ENCODE measurements at places on chromosomes 5 and 9. TPM values are rescaled to one million over a fixed set of nuclear protein-coding genes. Genes with fewer than 3 reads are reported as not detected.

The RASA1 gene
- 23.6 TPM for total RNA-seq

The NOL6 gene
- 20.2 TPM for total RNA-seq

The MSX2 gene
- total RNA-seq = 4.0 TPM

The CDK7 gene
- total RNA-seq = 27.4 TPM

The PCDHA3 gene
- 0.17 TPM for total RNA-seq

The ARSI gene
- 10.1 TPM for total RNA-seq

The CER1 gene
- not detected for total RNA-seq

The HSD17B3 gene
- 0.98 TPM for total RNA-seq

The PCDHGB3 gene
- 3.3 TPM for total RNA-seq

The COL15A1 gene
- 141 TPM for total RNA-seq

The FGD3 gene
- total RNA-seq = 4.3 TPM

The C5orf52 gene
- not detected for total RNA-seq

The PCDHGA12 gene
- total RNA-seq = 11.9 TPM

The NIPSNAP3A gene
- total RNA-seq = 19.0 TPM

The NOXA1 gene
- 2.7 TPM for total RNA-seq

The PNPLA7 gene
- 6.2 TPM for total RNA-seq

The PTCD2 gene
- 5.0 TPM for total RNA-seq

The MUSK gene
- total RNA-seq = 1.5 TPM

The TNFSF8 gene
- 4.0 TPM for total RNA-seq

The PCDHGA11 gene
- total RNA-seq = 3.0 TPM

The FBXO38 gene
- 34.6 TPM for total RNA-seq

The C9orf153 gene
- total RNA-seq = not detected

The FBP2 gene
- not detected for total RNA-seq

The KIF3A gene
- 9.6 TPM for total RNA-seq

The ADAMTS13 gene
- 1.5 TPM for total RNA-seq

The INSL4 gene
- not detected for total RNA-seq

The PCDHGB1 gene
- 2.9 TPM for total RNA-seq

The ANGPTL2 gene
- 57.0 TPM for total RNA-seq

The CAVIN4 gene
- total RNA-seq = 0.65 TPM

The IL4 gene
- not detected for total RNA-seq

The BAG1 gene
- total RNA-seq = 140 TPM

The OR1J4 gene
- not detected for total RNA-seq

The ANKRD18B gene
- not detected for total RNA-seq

The ADAMTS19 gene
- total RNA-seq = 13.3 TPM

The CCDC192 gene
- 1.2 TPM for total RNA-seq

The SLC24A2 gene
- total RNA-seq = under 0.01 TPM
